GM12878 (cell line): ENCODE measurements at places on chromosomes 11 and 22.

- H3K27ac ChIP-seq: no peak overlapping the region
- H3K36me3 ChIP-seq: peaks cover 21% of the 10 kb centered on the region
- H3K4me3 ChIP-seq: no peak overlapping the region
- no peaks in the 10 kb centered on the region for H3K4me1 ChIP-seq
- no peaks in the 10 kb centered on the region for H3K27me3 ChIP-seq
- no peak for DNase-seq
These were observed 28.1 kb upstream of the LDHA start for GRCh38 chr11:18366286-18366685.

- no peak overlapping the region for H3K27ac ChIP-seq
- H3K36me3 ChIP-seq: no peaks in the 10 kb centered on the region
These were observed 10.0 kb downstream of the PPM1F start for GRCh38 chr22:21942407-21943343.

DNA sequence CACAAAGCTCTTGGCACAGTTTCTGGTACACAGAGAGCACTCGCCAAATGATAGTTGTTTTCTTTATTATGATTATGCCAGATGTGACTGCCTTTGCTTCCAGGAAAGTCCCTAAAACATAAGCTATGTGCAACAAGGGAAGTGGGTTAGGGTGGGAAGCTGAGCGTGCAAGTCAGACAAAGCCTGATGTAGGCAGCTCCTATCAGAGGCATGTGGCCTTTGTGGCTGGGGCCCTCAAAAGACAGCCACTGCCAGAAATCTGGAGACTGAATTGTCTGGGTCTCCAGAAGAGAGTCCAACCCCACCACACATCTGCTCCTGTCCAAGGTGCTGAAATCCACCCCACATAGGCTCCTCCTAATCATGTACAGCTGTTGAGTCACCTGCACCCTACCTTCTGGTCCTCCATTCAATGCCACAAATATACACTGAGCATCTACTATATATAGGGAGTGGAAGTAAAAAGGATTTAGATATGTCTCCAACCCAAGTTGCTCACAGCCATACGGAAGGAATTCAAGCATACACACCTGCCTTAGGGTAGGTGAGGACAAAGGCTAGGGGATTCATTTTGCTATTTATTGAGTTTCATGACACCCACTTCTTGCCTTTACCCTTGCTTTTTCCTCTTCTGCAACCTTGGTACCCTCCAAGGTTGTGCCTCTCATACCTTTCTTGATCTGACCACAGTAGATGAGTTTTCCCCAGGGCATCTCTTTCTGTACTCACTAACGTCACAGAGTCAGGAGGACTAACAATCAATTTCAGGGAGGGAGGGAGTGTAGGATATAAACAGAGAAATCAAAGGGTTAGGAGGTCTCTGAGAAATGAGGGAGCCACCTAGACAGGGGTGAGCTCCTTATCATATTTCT is 12.4 kb downstream of the SEC14L3 start:
- no peak overlapping the region for H3K4me3 ChIP-seq
- no peak for DNase-seq
- no peaks in the 10 kb centered on the region for H3K36me3 ChIP-seq
- no peak overlapping the region for H3K27ac ChIP-seq
- H3K4me1 ChIP-seq: no peaks in the 10 kb centered on the region; the same call in 1 of the 2 replicates
- H3K27me3 ChIP-seq: no peaks in the 10 kb centered on the region; the same call in 1 of the 2 replicates

DNA sequence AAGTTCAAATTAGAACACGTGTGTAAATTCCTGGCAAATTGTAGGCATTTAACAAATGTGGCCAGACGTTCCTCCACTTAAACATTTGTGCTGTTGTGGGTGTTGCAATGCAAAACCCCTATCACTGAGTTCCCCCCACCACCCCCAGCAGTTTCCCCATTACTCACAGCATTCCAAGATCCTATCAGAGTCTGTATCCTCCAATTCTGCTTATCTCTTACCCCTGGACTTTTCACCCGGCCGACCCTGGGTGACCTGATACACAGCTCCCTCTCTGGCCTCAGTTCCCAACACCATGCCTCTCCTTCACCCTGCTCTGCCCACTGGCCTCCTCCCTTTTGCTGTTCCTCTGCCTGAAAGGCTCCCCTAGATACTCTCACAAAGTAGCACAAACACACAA is 31.4 kb upstream of the AQP11 start:
- DNase-seq: no peak
- H3K27me3 ChIP-seq: no peaks in the 10 kb centered on the region
- H3K4me3 ChIP-seq: no peak overlapping the region
- no peaks in the 10 kb centered on the region for H3K36me3 ChIP-seq

DNA sequence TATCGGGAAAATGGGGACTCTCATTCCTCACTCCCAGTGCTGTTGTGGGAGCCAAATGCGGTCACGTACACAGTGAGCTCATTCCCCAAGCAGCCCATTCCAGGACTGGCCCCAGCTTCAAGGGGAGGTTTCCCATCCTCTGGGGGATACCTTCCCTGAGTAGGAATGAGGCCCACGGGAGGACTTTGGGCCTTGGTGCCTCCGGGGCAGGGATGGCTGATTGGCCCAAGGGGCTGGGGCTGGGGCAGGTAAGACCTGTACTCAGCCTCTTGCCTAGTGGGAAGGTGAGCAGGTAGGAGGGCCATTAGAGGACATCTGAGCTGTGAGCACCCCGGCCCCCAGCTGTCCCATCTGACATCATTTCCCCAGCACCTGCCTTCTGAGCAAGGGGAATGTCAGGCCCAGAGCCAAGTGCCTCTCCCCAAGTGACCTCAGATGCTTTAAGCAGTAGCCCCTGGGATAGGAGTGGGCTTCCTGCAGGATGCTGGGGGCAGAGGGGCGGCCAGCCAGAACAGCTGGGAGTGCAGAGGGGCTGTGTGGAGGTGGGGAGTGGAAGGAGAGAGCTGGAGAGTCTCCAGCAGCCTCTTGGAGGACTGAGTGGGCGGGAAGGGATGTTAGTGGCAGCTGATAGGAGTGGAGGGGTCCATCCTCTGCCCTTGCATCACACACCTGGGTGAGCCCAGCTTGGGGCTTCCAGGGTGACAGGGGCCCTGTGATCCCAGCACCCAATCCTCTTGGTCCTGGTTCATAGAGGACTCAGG is 58.4 kb downstream of the CD82 start:
- no peaks in the 10 kb centered on the region for H3K27me3 ChIP-seq
- no peak overlapping the region for H3K4me3 ChIP-seq
- H3K4me1 ChIP-seq: peaks cover 12% of the 10 kb centered on the region
- H3K36me3 ChIP-seq: no peaks in the 10 kb centered on the region

DNA sequence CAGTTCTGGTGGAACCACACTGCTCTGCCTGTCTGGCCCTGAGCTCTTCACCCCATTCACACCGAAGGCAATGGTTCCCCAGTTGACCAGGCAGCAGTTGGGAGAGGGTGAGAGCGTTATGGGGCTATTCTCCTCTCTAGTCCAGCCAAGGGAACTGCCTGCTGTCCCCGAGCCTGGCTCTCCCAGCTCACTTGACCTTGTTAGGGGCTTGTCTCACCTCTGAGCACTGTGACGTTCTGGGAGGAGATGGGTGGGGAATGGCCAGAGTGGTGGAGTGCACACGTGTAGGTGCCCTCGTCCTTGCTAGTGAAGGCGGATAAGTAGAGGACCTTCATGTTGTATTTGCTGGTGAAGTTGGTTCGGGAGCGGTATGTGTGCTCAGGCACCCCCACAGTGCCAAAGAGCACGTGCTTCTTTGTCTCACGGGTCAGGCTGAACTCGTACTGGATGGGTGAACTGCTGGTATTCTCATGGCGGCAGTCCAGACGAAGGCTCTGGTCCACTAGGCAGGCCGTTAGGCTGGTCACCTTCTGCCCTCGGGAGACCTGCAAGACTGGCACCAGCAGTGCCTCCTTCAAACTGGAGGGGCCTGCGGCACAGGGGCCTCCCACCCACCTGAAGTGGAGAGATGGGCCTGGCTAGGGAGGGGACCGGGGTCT is 3.0 kb downstream of the THY1 start:
- DNase-seq: no peak
- H3K27ac ChIP-seq: no peak overlapping the region
- peaks cover 8% of the 10 kb centered on the region; the same call in 1 of the 2 replicates for H3K4me1 ChIP-seq
- no peak overlapping the region for H3K4me3 ChIP-seq

GRCh38 chr11:86722006-86722405 is 49.6 kb upstream of the ME3 start:
- no peak for DNase-seq
- no peaks in the 10 kb centered on the region for H3K4me1 ChIP-seq
- H3K27ac ChIP-seq: no peak overlapping the region
- H3K27me3 ChIP-seq: no peaks in the 10 kb centered on the region
- no peak overlapping the region for H3K4me3 ChIP-seq

DNA sequence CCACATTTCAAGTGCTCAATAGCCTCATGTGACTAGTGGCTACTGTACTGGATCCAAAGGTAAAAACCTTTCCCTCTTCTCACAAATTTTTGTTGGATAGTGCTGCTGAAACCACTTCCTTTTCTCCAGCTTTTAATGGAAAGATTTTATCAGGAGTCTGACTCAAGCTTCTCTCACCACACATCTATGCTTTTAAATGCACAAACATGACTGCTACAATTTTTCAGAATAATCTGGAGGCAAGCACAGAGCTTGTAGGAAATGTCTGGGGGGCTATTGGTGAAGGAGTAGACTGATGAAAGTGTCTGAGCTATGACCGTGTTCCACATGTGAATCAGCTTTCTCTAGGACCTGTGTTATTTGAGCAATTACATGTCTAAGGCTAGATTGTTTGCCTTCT is 101.1 kb upstream of the FAT3 start:
- H3K27me3 ChIP-seq: no peaks in the 10 kb centered on the region
- H3K4me1 ChIP-seq: no peaks in the 10 kb centered on the region
- H3K36me3 ChIP-seq: no peaks in the 10 kb centered on the region
- no peak overlapping the region for H3K27ac ChIP-seq
- H3K4me3 ChIP-seq: no peak overlapping the region
- no peak for DNase-seq

- no peak for DNase-seq
- H3K4me1 ChIP-seq: no peaks in the 10 kb centered on the region
- H3K4me3 ChIP-seq: no peak overlapping the region
- no peaks in the 10 kb centered on the region for H3K36me3 ChIP-seq
- no peak overlapping the region for H3K27ac ChIP-seq
- H3K27me3 ChIP-seq: no peaks in the 10 kb centered on the region
These were observed 1073.0 kb downstream of the BRD1 start for GRCh38 chr22:48754611-48755058.

GRCh38 chr11:134656861-134657540 is 245.0 kb upstream of the B3GAT1 start:
- H3K36me3 ChIP-seq: no peaks in the 10 kb centered on the region
- H3K27ac ChIP-seq: no peak overlapping the region
- DNase-seq: no peak

- H3K4me3 ChIP-seq: no peak overlapping the region
- H3K27me3 ChIP-seq: peaks cover 3% of the 10 kb centered on the region; the same call in 1 of the 2 replicates
- H3K36me3 ChIP-seq: no peaks in the 10 kb centered on the region
- no peak for DNase-seq
- H3K4me1 ChIP-seq: no peaks in the 10 kb centered on the region
These were observed 11.1 kb upstream of the FXYD6 start for GRCh38 chr11:117887431-117888138.

- no peaks in the 10 kb centered on the region for H3K36me3 ChIP-seq
- peaks cover 1% of the 10 kb centered on the region for H3K27me3 ChIP-seq
- H3K4me1 ChIP-seq: no peaks in the 10 kb centered on the region; the same call in 1 of the 2 replicates
- H3K27ac ChIP-seq: no peak overlapping the region
- no peak overlapping the region for H3K4me3 ChIP-seq
These were observed 24.1 kb upstream of the TSKU start for GRCh38 chr11:76759092-76759491.

GRCh38 chr11:45305874-45306623 is 19.9 kb upstream of the SYT13 start:
- H3K4me1 ChIP-seq: no peaks in the 10 kb centered on the region; the same call in 1 of the 2 replicates
- H3K4me3 ChIP-seq: no peak overlapping the region
- no peak for DNase-seq
- H3K27me3 ChIP-seq: no peaks in the 10 kb centered on the region; the same call in 1 of the 2 replicates
- no peak overlapping the region for H3K27ac ChIP-seq

GRCh38 chr22:37214731-37215030 is 2.4 kb upstream of the SSTR3 start:
- H3K27ac ChIP-seq: no peak overlapping the region
- no peaks in the 10 kb centered on the region; the same call in 1 of the 2 replicates for H3K36me3 ChIP-seq
- peaks cover 41% of the 10 kb centered on the region for H3K4me1 ChIP-seq
- H3K27me3 ChIP-seq: no peaks in the 10 kb centered on the region
- H3K4me3 ChIP-seq: no peak overlapping the region

DNA sequence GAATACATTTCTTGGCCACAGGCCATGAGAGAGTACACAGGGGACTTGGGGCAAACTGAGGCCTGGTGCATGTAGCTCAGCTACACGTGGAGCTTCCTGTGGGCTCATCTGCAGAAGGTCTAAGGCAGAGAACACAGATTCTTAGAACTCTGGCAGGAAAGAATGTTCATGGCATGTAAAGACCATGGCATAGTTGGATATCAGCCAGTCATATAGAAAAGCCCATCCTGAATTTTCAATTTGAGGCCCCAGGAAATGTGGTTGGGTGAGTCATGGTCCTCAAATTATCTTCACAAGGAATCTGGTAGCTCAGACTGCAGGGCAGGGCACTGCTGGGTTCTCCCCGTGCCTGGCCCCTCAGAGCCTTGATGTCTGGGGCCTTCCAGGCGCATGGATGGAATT is 13.7 kb upstream of the ST3GAL4 start:
- H3K27me3 ChIP-seq: no peaks in the 10 kb centered on the region
- no peak for DNase-seq
- H3K4me1 ChIP-seq: peaks cover 10% of the 10 kb centered on the region

DNA sequence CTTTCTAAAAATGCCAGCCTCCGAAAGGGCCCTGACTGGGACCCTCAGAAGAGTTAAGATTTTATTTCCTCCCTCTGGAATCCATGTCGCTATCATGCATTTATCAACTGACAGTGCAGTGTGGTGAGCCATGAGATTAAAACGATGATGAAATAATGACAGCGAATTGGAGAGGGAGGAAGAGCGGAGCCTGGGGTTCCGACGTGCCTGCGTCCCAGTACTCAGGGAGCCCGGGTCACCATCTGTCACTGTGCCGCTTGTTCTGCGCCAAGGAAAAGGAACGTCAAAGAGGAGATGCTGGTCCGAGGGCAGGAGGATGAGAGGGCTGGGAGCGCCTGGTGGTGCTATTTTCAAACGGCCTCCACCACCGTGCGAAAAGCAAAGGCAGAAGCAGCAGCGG is 46.2 kb downstream of the MACROD1 start:
- H3K27me3 ChIP-seq: no peaks in the 10 kb centered on the region
- H3K4me3 ChIP-seq: no peak overlapping the region
- H3K4me1 ChIP-seq: no peaks in the 10 kb centered on the region

GRCh38 chr11:74694136-74694930 is 36.9 kb downstream of the CHRDL2 start:
- no peak for DNase-seq
- no peak overlapping the region for H3K27ac ChIP-seq

DNA sequence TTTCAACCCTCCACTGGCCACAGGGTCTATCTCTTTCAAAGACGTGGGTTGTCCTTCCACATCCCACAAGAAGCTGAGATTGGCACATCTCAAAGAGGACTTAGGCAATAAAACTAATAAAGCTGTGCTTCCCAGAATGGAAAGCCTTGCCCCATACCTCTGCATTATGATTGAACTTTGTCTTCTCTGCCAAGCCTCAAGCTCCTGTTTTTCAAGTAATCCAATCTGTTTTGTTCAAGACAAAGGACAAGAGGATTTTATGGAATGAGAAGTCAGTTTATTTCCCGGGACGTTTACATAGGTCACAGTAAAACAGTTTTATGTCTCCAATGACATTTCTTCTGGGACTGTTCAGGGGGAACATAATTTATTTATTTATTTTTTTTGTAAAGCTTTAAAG is 108.4 kb downstream of the GALNT18 start:
- H3K36me3 ChIP-seq: no peaks in the 10 kb centered on the region
- H3K27me3 ChIP-seq: no peaks in the 10 kb centered on the region
- DNase-seq: no peak
- no peak overlapping the region for H3K27ac ChIP-seq
